ENCODE measurements at places on chromosomes 7 and 10.

DNA sequence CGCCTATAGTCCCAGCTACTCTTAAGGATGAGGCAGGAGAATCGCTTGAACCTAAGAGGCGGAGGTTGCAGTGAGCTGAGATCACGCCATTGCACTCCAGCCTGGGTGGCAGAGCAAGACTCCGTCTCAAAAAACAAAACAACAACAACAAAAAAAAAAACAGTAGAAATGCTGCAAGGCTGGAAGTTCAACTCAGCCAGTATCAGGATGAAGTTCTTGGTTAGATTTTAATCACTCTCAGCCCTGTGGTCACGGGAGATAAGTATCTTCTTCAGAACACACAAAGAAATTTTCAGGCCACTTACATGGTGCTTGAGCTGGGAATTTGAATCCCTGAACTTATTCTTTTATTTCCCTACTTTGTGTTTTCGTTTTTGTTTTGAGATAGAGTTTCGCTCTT is 120.4 kb downstream of the MARCHF5 start:
- no peaks in the 10 kb centered on the region for H3K4me1 ChIP-seq
- no peaks in the 10 kb centered on the region for H3K36me3 ChIP-seq
- H3K27ac ChIP-seq, result no peak overlapping the region
- H3K27me3 ChIP-seq, result peaks cover 3% of the 10 kb centered on the region
- no peak overlapping the region for H3K4me3 ChIP-seq

DNA sequence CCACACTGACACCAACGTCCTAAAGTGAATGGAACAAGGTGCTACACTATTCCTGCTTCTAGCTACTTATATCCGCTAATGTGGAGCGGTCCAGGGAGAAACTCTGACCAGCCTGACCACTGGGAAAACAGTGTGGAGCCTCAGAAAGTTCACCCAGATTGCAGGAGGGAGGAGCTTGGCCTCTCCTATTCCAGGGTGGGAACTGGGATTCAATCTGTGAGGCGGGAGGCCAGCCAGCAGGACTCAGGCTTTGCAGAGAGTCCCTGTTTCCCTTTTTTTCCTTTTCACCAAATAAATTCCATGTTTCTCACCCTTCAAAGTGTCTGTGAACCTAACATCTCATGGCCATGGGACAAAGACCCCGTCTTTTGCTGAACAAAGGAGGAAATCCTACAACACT is 86.4 kb upstream of the SEMA3C start:
- no peak overlapping the region for H3K4me3 ChIP-seq
- H3K27ac ChIP-seq, result no peak overlapping the region
- no peaks in the 10 kb centered on the region for H3K36me3 ChIP-seq
- no peaks in the 10 kb centered on the region for H3K4me1 ChIP-seq

DNA sequence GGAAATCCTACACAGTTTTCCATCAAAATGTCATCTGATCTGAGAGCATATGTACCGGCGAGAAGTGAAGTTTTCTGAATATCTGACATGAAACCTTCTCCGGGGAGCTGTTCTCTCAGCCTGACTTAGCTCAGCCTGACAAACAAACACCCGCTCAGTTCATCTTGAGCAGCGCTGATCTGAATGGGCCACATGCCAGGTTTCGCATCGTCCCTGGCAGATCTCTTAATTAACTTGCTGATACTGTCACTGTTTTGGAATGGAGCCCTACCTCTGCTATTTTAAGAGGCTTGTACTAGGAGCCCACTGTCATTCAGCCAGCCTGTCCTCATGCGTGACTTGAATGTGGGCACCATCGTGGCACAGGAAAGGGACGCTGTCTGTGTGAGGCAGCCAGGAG is 109.2 kb downstream of the STRA8 start:
- no peak overlapping the region for H3K27ac ChIP-seq
- H3K36me3 ChIP-seq, result no peaks in the 10 kb centered on the region
- no peak overlapping the region for H3K4me3 ChIP-seq
- H3K4me1 ChIP-seq, result no peaks in the 10 kb centered on the region
- no peaks in the 10 kb centered on the region for H3K27me3 ChIP-seq

GRCh38 chr7:40918701-40919271 is 784.0 kb downstream of the SUGCT start:
- H3K27me3 ChIP-seq, result no peaks in the 10 kb centered on the region
- H3K4me1 ChIP-seq, result no peaks in the 10 kb centered on the region
- H3K4me3 ChIP-seq, result no peak overlapping the region

Measured in activated CD4-positive, alpha-beta T cell treated with anti-CD3 and anti-CD28 coated beads, Interleukin-2, amount 10 ng/mL, durations not matched to agents 7 days and 5 days (primary cell).